Stimulated activated CD4-positive, alpha-beta T cell treated with anti-CD3 and anti-CD28 coated beads, TNF-alpha, amount 100 ng/mL, for 4 hours (primary cell): ENCODE measurements at places on chromosomes 2 and 18.

- DNase-seq, result no peak
These were observed 5.6 kb downstream of the TUBB6 start for GRCh38 chr18:12313530-12314245.

GRCh38 chr2:111669928-111670695, 213.9 kb downstream of the ANAPC1 start:
- no peak for DNase-seq

- no peak for DNase-seq
These were observed 198.7 kb downstream of the SPP2 start for GRCh38 chr2:234249034-234249735.

GRCh38 chr2:128310761-128311160, 7.9 kb downstream of the HS6ST1 start:
- no peak for DNase-seq

DNA sequence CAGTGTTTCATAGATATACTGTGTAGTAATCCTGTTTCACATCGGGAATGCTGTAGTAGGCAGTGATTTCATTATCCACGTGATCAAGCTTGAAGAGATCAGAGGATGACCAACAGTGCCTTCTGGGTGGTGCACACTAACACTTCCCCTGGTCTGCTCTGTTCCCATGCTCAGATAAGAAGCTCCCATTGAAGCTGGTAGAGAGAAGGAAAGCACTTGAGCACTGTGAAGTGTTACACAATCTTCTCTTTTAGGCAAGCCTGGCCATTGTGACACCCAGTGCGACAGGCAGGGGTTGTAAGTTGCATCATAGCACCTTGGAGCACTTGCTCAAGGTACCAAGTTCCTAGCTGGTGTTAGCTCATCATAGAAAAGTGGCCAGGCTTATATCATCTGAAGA, 30.6 kb upstream of the GPD2 start:
- DNase-seq, result no peak

DNA sequence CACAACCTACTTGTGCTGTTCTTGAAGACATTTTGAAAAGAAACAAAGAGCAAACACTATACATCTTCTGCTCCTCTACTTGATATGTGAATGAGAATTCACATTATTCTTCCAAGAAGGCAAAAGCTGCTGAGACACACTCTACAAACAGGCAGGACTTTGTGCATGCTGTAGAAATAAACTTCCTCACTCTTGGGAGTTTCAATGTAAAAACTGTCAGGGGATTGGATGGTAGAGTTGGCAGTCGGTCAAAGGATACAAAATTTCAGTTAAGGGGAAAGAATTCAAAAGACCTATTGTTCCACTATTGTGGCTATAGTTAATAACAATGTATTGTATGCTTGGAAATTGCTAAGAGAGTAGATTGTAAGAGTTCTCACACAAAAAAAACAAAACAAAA, 196.3 kb downstream of the MC4R start:
- no peak for DNase-seq

DNA sequence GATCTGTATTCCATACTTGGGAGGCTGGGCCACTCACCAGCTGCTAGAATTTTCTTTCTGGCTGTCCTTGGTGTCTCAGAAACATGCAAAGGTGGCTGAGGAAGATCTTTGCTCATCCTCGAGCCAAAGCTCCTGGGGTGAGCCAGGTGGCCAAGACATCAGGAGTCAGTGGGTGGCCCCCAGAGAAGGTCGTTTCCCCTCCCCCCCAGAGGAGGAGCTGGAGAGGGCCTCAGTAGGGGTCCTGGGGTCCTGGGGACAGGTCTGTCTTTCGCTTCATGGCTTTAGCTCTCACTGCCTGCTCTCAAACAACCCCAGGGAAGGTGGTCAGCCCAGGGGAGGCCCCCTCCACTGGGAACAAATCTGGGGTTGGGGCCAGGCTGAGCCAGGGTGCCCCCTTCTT, 13.6 kb downstream of the KCNK3 start:
- DNase-seq, result no peak

GRCh38 chr2:142174176-142174575, 43.4 kb upstream of the LRP1B start:
- no peak for DNase-seq

DNA sequence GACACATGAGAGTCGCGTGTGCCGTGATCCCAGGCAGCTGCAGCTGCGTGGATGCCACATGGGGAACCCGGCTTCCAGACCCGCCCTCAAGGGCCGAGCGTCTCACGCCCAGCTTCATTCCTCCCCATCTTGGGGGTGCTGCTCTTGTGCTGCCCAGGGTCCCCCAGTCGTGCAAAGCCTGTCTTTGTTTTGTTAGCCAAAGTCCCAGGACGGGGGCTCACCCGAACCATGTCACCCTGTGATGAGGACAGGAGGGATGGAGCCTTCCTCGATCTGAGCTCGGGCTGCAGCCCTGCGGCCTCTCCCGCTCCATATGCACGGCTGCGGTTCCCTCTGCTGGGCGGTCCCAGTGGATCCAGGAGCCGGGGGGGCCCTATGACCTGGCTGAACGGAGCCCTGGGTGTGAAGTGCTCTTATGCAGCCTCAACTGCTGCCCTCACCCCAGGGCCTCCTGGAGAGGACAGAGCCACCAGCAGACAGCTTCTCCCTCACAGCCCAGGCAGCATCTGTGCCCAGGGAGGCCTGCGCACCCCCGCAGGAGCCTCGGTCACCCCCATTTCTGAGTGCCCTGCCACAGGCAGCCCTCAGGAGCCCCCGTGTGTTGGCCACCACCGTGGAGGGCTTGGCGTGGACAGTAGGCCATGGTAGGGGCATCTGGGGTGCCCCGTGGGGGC, 99.0 kb upstream of the CTDP1 start:
- no peak for DNase-seq
